Gastrocnemius medialis (tissue), 4 donors: ENCODE measurements at places on chromosomes 12 and 14.
A peak's percentile ranks its signal among the peaks of the same experiment; 100 is the strongest.

DNA sequence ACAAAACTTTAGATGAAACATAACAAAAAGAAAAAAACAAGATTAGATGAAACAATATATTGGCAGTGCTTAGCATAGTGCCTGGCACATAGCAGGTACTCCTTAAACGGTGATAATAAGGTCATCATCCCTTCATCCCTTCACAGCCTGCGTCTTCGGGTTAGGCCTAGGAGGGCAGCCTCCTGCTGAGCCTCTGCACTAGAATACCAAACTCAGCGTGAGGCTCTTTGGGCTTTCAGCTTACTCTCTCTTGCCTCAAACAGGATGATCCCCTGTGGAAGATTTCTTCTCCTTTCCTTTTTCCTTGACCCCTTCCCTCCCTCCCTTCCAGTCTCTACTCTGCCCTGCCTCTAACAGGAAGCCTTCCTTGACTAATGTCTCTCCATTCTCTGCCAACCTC is 14.4 kb upstream of the FIGNL2 start:
- DNase-seq: no peak

- DNase-seq: no peak
Observed at GRCh38 chr12:47757840-47758583, 668 bp downstream of the RAPGEF3 start.

GRCh38 chr14:68944162-68944561 is 34.9 kb downstream of the ACTN1 start:
- no peak for DNase-seq

- no peak for DNase-seq
Observed at GRCh38 chr12:65867394-65867793, 43.1 kb downstream of the HMGA2 start.

DNA sequence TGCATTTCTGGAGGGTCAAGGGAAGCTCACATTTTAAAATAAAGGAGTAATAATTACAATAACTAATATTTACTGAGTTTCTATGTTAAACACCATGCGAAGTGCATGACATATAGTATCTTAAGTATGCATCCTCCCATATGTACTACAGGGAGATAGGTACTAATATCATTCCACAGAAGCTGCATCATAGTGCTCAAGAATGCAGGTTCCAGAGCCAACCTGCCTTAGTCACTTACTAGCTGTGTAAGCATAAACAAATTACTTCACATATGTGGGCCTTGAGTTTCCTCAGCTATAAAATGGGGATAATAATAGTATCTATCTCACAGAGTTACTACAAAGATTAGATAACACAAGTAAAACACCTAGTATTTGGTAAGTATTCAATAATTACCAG is 18.3 kb downstream of the ARMH4 start:
- DNase-seq: no peak

- DNase-seq: no peak
Observed at GRCh38 chr12:41724216-41724615, 420.5 kb downstream of the GXYLT1 start.

DNA sequence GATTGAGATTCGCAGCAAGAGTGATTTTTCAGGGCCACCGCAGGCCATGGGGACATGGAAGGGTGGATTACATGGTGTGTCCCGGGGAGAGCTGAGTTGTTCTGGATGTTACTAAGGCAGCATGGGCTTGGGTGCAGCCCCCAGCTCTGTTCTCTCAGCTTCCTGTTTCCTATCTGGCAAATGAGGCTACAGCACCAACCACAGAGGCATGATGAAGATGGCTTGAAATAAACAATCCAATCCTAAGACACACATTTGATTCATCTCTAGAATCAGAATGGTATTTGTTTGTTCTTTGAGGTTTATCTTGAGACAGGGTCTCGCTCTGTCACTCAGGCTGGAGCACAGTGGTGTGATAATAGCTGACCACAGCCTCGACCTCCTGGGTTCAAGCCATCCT is 21.6 kb downstream of the GLTP start:
- no peak for DNase-seq

- no peak for DNase-seq
Observed at GRCh38 chr12:71536279-71536938, 96.8 kb downstream of the LGR5 start.

DNA sequence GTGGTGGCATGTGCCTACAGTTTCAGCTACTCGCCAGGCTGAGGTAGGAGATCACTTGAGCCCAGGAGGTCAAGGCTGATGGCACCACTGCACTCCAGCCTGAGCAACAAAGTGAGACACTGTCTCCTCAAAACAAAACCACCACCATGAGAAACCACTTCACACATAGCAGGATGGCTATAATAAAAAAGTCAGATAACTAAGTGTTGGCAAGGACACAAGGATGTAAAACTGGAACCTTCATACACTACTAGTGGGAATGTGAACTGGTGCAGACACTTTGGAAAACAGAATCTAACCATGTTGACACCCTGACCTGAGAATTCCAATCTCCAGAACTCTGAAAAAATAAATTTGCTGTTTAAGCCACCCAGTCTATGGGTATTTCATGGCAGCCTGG is 67.7 kb downstream of the ACADS start:
- no peak for DNase-seq

GRCh38 chr12:86290615-86291014 is 34.4 kb upstream of the MGAT4C start:
- DNase-seq: no peak

- no peak for DNase-seq
Observed at GRCh38 chr14:99569725-99570543, 34.1 kb downstream of the CCDC85C start.

DNA sequence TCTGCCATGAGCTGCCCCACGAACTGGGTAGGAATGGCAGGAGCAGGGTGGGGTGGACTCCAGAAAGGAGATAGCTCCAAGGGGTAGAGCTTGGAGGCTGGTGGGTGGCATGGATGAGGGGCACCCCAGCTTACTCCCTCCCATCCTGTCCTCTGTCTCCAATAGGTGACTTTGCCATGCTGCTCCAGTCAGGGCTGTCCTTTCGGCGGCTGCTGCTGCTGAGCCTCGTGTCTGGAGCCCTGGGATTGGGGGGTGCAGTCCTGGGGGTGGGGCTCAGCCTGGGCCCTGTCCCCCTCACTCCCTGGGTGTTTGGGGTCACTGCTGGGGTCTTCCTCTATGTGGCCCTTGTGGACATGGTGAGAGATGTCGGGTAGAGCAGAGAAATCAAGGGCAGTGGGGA is 7.1 kb downstream of the SLC39A5 start:
- no peak for DNase-seq

DNA sequence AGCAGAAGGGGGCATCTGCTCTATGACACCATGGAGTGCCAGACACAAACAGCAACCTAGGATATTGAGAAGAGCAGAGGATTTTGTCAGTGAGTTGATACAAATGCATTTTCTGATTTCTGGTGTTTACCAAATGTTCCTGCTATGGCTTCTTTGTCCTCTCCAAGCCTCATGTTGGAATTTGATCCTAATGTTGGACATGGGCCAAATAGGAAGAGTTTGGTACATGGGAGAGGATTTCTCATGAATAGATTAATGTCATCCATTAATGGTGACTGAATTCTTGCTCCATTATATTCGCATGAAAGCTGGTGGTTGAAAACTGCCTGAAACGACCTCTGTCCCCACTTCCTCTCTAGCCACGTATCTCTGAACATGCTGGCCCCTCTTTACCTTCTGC is 1002.2 kb upstream of the FLRT2 start:
- DNase-seq: no peak

DNA sequence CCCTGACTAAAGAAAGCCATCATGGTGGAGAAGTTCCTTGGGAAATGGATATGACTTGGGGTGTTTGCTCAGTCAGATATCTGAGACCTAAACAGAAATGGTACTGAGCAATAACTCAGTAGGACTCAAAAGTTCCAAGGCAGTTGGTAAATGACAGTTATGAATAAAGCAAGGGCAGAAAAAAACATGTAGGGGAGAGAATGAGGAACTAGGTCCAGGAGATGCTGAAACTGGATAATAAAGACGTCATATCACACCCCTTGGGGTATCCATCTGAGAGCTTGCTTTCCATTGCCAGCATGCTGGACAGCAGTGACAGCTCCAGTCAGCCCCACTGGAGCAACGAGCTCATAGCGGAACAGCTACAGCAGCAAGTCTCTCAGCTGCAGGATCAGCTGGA is 37.5 kb downstream of the RPGRIP1 start:
- no peak for DNase-seq

DNA sequence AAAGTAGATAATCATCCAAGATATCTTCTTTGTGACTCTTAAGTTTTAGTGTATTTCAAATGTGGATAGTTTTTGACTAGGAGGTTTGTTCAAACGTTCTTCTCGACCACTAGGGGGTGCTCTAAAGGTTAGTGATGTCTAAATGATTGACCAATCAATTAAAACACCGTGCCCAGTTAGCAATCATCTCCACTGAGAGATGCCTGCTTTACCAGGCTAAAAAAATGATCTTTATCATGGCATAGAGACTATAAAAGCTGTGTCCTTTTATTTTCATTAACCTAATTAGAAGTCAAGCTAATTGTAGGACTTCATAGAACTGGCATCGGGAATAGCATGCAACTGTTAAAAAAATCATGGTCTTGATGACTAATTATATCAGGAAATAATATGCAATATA is 153.9 kb downstream of the PRKCH start:
- DNase-seq: no peak

- no peak for DNase-seq
Observed at GRCh38 chr12:106747973-106748436, 26.5 kb upstream of the RIC8B start.

DNA sequence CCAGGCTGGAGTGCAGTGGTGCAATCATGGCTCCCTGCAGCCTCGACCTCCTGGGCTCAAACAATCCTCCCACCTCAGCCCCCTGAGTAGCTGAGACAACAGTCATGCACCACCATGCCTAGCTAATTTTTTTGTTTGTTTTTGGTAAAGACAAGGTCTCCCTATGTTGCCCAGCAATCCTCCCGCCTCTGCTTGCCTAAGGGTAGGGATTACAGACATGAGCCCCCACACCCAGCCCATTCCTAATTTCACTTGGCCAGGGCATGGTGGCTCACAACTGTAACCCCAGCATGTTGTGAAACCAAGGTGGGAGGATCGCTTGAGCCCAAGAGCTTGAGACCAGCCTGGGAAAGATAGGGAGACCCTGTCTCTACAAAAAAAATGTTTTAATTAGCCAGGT is 9.1 kb downstream of the DAD1 start:
- DNase-seq: no peak

- peak; percentile 92 for DNase-seq
Observed at GRCh38 chr12:53938326-53939140, at the start of gene HOXC13. TSS of gene HOXC13 (plus strand) at chr12:53938831. CDS start at chr12:53938907, 76 bp downstream.

DNA sequence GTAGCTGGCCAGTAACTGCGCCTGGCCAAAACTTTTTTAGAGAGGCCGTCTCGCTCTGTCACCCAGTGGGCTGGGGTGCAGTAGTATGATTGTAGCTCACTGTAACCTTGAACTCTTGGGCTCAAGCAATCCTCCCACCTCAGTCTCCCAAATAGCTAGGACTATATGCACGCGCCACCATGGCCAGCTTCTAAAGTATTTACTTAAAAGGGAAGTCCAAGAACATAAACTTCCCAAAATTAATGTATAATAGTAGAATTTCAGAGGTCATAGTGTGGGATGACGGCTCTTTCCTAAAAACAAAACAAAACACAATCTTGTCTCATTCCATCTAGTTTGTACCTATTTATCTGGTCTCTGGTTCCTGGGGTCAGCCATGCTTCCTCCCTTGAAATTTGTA is 42.2 kb upstream of the FOS start:
- no peak for DNase-seq

- no peak for DNase-seq
Observed at GRCh38 chr14:88364710-88365413, 20.6 kb upstream of the SPATA7 start.

DNA sequence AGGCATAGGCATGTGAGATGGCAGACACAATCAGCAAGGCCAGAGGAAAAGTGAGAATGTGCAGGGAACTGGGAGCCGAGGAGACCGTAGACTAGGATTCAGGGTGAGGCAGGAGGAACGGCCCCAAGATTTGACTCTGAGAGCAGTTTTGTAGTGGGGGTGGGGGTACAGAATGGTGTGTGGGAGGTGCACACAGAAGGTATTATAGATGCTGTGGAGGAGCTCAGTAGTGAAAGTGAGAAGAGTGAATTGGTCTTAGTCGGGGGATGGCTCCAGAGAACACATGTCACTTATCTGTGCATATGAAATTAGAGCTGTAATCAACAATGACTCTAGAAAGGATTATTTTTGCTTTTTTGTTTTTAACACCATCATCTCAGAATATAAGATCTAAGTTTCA is 11.9 kb downstream of the ZNF664 start:
- no peak for DNase-seq

DNA sequence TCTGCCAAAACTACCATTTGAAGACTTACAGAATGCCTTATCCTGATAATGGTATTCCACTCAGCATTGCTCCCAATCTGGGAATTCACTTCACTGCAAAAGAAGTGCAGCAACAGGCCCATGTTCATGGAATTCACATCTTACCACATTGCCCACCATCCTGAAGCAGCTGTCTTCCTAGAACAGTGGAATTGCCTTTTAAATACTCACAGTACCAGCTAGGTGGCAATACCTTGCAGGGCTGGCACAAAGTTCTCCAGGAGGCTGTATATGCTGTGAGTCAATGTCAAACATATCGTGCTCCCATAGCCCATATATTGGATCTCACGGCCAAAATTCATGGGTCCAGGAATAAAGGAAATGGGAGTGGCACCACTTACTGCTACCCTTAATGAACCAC is 83.8 kb upstream of the PLEKHG7 start:
- no peak for DNase-seq

DNA sequence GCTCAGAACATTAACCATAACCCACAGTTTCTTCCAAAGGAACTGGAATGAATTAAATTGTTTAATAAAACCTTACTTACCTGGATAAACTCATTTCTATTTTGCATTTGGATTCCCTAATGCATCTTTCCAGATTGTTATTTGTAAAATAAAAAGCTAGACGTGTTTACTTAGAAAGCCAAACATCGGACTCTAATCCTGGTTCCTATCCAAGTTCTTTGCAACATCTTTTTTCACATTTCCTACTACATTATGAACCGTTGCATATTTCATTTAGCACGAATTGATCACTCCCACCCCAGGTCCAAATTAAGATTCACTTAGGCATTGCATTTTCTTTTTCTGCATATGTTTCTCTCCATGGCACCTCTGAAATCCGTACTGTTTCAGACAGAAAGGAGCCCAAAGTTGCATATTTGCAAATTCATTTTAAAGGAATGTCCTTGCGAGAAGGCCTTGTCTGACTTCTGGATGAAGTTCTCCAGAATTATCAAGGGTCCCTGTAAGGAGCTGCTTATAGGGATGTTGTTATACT is 164.4 kb upstream of the GSC start:
- DNase-seq: no peak

DNA sequence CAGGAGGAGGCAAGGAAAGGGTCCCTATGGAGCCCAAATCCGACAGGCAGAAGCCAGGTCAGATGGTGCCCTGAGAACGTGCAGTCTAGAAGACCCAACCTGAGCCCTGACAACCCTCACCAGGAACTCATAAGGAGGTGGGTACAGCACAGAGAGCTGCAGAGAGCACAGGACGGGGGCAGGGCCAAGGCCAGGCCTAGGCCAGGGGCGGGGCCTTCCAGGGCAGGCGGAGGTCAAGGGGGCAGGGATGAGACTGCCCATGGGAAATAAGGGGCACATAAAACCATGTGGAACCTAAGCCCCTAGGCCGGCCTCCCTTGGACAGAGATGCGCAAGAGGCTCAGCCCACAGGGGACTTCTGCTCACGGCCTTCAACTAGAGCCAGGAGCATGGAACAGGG is 45.1 kb downstream of the SSH1 start:
- DNase-seq: no peak

GRCh38 chr12:126362493-126362892 is 1297.3 kb downstream of the AACS start:
- no peak for DNase-seq
